Memory B cell (primary cell): ENCODE measurements at places on chromosomes 1 and 21.

DNA sequence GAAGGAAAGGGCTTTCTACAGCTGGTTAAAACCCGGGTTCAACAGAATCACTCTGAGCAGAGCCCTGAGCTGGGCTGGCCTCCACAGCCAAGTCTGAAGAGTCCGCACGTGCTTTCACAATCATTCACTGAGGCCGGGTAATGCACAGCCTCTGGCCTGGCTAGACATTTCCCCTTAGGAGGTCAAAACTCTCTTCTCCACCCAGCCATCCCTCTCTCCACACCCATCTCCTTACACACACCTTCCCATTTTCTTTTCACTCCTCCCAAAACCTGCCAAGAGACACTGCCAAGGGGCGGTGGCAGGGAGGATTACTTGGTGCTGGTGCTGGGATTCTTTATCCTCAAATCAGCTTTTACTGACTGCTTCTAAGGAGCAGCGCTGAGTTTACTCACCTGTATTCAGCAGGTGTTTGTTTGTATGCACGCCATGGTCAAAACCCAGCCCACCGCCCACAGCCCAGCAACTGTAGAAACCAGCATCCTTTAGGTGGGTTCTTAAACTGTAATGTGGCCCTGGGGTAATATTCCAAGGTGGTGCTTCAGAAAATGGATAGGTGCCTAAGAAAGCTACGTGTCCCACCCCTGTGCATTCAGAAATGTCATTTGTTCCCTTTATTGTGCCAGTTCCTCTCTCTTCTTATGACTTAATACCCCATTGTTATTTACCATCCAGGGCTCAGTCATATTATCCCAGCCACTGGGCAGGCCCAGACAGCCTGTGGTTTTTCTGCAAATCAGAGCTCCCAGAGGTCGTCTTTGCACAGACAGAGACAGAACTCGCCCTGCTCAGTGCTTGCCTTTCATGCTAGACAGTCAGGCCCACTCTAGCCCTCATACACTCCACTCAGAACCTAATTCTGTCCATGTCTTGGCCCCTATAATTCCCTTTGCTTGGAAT, 80.2 kb downstream of the ADSS2 start:
- H3K27me3 ChIP-seq: no peaks in the 10 kb centered on the region
- H3K27ac ChIP-seq: no peak overlapping the region
- no peak for DNase-seq
- H3K4me1 ChIP-seq: no peaks in the 10 kb centered on the region
- H3K4me3 ChIP-seq: no peak overlapping the region
- H3K36me3 ChIP-seq: peaks cover 2% of the 10 kb centered on the region

GRCh38 chr1:176626572-176627061, 163.6 kb downstream of the PAPPA2 start:
- DNase-seq: no peak
- peaks cover 3% of the 10 kb centered on the region for H3K27me3 ChIP-seq
- H3K4me3 ChIP-seq: no peak overlapping the region
- H3K27ac ChIP-seq: no peak overlapping the region

DNA sequence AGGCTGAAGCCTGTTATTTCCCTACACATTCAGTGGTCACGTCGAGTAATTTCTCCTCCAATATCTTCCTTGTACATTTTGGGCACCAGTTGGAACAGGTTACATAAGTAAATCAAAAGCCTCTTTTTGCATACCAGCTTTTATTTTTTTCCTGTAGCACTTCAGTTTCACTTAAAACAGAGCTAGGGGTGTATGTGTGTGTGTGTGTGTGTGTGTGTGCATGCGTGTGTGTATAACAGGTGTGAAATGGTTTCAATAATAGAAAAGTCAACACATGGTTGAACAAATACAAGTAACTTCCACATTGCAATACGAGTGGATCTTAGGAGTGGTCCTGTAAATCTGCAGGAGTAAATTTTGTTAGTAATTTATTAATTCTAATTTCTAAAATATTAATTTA, 3.0 kb upstream of the MAN1A2 start:
- DNase-seq: no peak
- H3K27me3 ChIP-seq: peaks cover 7% of the 10 kb centered on the region
- peak overlapping the region; percentile 55 for H3K27ac ChIP-seq

GRCh38 chr1:76940571-76941335, 73.5 kb downstream of the ST6GALNAC5 start:
- H3K4me1 ChIP-seq: peaks cover 2% of the 10 kb centered on the region
- no peak overlapping the region for H3K27ac ChIP-seq
- DNase-seq: no peak
- no peaks in the 10 kb centered on the region for H3K36me3 ChIP-seq
- H3K27me3 ChIP-seq: peaks cover 3% of the 10 kb centered on the region

DNA sequence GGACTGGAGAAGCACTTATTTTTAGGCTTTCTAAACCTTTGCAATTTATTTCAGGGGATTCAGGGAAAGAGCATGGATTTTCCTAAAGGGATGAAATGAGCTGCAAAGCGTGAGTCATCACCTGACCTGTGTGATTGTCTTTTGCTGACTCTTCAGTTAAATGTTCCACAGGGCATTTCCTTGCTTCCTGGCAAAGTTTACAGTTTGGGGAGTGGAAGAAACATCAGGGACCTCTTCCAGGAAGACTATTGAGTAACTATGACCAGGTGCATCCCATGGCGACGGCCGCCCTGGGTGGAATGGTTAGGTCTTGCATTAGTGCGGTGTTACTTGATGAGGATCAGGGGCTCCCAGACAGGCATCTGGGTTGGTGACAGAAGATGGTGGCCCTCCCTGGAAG, 79.5 kb upstream of the SIPA1L2 start:
- no peak overlapping the region for H3K4me3 ChIP-seq
- no peaks in the 10 kb centered on the region for H3K36me3 ChIP-seq
- no peak overlapping the region for H3K27ac ChIP-seq
- H3K27me3 ChIP-seq: peaks cover 4% of the 10 kb centered on the region
- H3K4me1 ChIP-seq: no peaks in the 10 kb centered on the region
- no peak for DNase-seq

DNA sequence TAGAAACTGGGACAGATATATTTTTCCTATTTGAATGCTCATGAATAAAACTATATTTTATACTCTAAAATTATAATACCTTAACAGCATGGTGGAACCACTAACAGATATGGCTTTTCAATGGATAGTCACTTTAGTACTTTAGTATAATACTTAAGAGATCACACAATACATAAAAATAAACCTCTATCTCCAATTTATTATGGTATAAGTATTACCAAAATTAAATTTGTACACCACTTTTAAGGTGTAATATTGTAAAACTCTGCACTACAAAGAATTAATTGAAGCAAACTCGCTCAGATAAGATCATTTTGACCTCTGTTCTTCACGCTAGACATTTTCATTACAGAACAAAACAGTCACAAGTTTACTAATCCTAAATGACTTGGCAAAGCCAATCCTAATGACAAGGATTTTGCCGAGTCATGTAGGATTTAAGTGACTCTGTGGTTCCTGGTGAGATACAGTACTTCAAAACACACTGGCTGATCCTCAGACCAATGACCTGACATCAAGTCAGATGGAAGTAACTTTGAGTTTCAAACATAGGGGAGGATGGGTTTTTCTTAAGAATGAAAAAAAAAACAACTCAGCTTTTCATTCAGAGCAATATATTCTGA, 200.6 kb downstream of the SMYD3 start:
- no peaks in the 10 kb centered on the region for H3K4me1 ChIP-seq
- no peak for DNase-seq
- H3K4me3 ChIP-seq: no peak overlapping the region
- H3K27ac ChIP-seq: no peak overlapping the region
- H3K27me3 ChIP-seq: no peaks in the 10 kb centered on the region

DNA sequence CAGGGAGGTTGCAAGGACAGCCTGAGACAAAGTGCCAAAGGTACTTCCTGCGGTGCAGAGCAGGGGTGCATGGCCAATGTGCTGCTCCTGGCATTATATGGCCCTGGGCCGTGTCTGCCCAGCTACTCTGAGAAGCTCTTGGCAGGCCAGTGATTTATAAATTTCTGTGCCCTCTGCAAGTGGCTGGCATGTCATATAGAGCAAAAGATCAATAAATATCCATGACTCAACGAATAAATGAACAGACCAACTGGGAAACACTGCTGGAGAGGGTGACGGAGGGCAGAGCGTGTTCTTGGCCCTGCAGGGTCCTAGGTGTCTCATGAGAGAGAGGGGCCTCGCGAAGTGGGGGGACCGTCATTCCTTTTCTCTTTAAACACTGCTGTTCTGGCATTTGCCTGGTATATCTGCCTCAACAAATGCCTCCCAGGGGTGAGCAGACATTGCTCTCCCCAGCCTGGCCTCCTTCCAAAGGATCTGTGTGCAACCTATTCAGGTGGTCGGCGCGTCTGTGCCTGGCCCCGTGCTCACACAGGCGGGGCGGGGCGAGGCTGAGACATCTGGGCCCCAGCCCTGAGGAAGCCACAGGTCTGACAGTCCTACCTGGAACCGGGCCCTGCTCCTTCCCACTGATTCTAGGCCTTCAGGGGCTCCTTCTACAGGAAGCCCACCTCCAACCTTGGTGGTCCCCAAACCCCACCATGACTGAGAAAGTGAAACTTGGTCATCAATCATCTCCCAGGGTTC, 82.3 kb downstream of the MRPL37 start:
- no peak overlapping the region for H3K4me3 ChIP-seq
- H3K27ac ChIP-seq: no peak overlapping the region
- H3K27me3 ChIP-seq: no peaks in the 10 kb centered on the region
- no peak for DNase-seq

DNA sequence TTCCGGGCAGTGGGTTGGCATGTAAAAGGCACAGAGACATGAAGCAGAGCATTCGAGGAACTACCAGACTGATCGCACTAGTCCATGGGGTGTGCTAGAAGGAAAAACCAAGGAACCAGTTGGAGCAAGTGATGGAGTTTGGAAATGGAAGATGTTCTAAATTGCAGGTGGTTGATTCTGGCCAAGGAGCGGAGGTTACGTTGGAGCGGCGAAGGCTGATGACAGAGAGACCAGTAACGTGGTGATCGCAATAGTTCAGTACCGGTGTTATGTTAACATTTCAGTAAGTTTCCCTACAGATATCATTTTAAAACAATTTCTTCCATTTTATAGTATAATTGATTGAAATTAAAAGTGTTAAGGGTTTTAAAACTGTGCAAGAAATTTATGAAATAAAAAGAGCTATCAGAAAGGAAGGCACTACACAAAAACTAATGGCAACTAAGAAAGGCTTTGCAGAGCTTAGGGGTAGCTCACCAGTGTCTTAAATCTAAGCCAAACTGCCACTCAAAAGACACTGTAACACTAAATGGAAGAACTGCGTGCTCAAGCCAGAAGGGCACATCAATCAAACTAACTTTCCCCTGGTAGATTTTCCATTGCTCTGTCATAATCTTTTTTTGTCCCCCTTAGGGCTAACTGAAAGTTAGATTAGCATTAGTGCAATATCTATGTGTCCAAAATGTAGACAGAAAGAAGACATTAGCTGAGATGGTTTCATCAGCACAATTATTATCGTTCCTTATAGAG, 11.3 kb upstream of the HEATR1 start:
- H3K4me1 ChIP-seq: no peaks in the 10 kb centered on the region
- H3K36me3 ChIP-seq: peaks cover 3% of the 10 kb centered on the region
- H3K4me3 ChIP-seq: no peak overlapping the region

DNA sequence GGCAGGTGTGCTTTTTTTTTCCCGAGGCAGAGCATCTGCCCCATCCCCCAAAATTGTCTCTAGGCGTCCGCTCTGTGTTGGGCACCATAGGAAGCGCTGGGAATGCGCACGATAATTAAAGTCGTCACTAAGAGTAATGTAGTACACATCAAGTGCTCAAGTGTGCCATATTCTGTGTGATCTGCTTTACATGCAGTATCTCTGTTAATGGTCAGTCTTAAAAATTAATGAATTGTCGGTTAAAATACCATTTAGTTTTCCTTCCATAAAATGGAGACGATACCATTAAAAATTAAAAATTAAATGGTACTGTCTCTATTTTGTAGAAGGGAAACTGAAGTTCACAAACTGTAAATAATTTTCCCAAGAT, 544 bp upstream of the CCT8 start:
- H3K36me3 ChIP-seq: peaks cover 2% of the 10 kb centered on the region
- H3K4me3 ChIP-seq: peak overlapping the region; percentile 99
- H3K27me3 ChIP-seq: no peaks in the 10 kb centered on the region
- peaks cover 26% of the 10 kb centered on the region for H3K4me1 ChIP-seq
- peak overlapping the region; percentile 98 for H3K27ac ChIP-seq

GRCh38 chr1:81296601-81297000, 504.1 kb upstream of the ADGRL2 start:
- H3K4me3 ChIP-seq: no peak overlapping the region
- H3K4me1 ChIP-seq: no peaks in the 10 kb centered on the region
- DNase-seq: no peak
- H3K36me3 ChIP-seq: no peaks in the 10 kb centered on the region

- H3K27ac ChIP-seq: no peak overlapping the region
- H3K4me1 ChIP-seq: no peaks in the 10 kb centered on the region
- H3K4me3 ChIP-seq: no peak overlapping the region
- DNase-seq: no peak
- no peaks in the 10 kb centered on the region for H3K36me3 ChIP-seq
- H3K27me3 ChIP-seq: peaks cover 3% of the 10 kb centered on the region
These were observed 35.4 kb downstream of the OR2C3 start for GRCh38 chr1:247500865-247501264.

- no peak overlapping the region for H3K27ac ChIP-seq
- H3K4me1 ChIP-seq: peaks cover 2% of the 10 kb centered on the region
- H3K27me3 ChIP-seq: no peaks in the 10 kb centered on the region
These were observed 23.2 kb downstream of the INTS7 start for GRCh38 chr1:212012034-212012740.

- H3K36me3 ChIP-seq: no peaks in the 10 kb centered on the region
- no peak for DNase-seq
These were observed 49.3 kb upstream of the C8B start for GRCh38 chr1:57015071-57015470.

GRCh38 chr1:220527279-220527907, 543 bp upstream of the MARK1 start:
- no peaks in the 10 kb centered on the region for H3K36me3 ChIP-seq
- H3K27ac ChIP-seq: peak overlapping the region; percentile 73
- peaks cover 17% of the 10 kb centered on the region for H3K27me3 ChIP-seq
- peak; percentile 16 for DNase-seq
- peaks cover 14% of the 10 kb centered on the region for H3K4me1 ChIP-seq
- H3K4me3 ChIP-seq: peak overlapping the region; percentile 93

GRCh38 chr1:162557536-162557935, 4.0 kb upstream of the UAP1 start:
- no peaks in the 10 kb centered on the region for H3K27me3 ChIP-seq
- H3K36me3 ChIP-seq: no peaks in the 10 kb centered on the region
- no peak for DNase-seq
- H3K4me3 ChIP-seq: no peak overlapping the region
- H3K4me1 ChIP-seq: peaks cover 7% of the 10 kb centered on the region

GRCh38 chr1:940107-941014, 16.6 kb downstream of the SAMD11 start:
- no peak for DNase-seq
- peaks cover 5% of the 10 kb centered on the region for H3K4me1 ChIP-seq
- peaks cover 27% of the 10 kb centered on the region for H3K27me3 ChIP-seq
- peak overlapping the region; percentile 81 for H3K4me3 ChIP-seq
- no peak overlapping the region for H3K27ac ChIP-seq

DNA sequence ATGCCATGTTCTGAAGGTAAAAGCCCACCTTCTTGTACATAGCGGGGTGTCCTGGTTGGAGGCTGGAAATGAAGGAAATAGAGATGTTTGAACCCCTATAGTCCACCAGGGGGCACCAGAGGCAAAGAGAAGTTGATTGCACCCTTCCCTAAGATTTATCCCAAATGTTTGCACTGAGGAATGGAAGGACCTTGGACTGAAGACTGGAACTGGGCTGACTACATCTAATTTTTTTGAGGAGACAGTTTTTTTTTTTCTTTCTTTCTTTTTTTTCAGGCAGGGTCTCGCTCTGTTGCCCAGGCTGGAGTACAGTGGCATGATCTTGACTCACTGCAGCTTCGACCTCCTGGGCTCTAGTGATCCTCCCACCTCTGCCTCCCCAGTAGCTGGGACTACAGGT, 55.3 kb upstream of the EIF4G3 start:
- peaks cover 16% of the 10 kb centered on the region for H3K36me3 ChIP-seq
- H3K27ac ChIP-seq: no peak overlapping the region
- no peaks in the 10 kb centered on the region for H3K27me3 ChIP-seq
- DNase-seq: peak; percentile 33
- H3K4me3 ChIP-seq: no peak overlapping the region
